ENCODE measurements at places on chromosomes 4 and X. TPM values are rescaled to one million over a fixed set of nuclear protein-coding genes. Genes with fewer than 3 reads are reported as not detected.

- no peak for DNase-seq
Measured at GRCh38 chrX:78754917-78755316, 7.4 kb downstream of the LPAR4 start.

GRCh38 chrX:30183554-30183953 lies 31.8 kb upstream of the MAGEB2 start:
- DNase-seq: no peak

- DNase-seq: no peak
Measured at GRCh38 chr4:4233610-4234009, 6.9 kb upstream of the OTOP1 start.

DNA sequence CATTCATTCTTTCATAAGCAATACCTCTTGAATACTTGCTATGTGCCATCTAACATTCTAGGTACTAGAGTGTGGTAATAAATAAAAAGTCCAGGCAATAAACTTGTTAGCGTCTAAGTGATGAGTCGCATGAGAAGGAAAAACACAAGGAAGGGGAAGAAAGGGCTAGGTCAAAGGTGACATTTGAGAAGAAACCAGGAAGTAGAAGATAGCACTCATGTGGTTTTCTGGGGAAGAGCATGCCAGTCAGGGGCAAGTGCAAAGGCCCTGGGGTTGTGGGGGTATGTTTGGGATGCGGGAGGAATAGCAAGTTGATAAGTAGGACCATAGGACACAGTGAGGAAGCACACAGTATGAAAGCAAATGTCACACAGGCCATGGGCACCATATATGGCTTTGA lies 157.0 kb downstream of the TSPAN5 start:
- DNase-seq: no peak

DNA sequence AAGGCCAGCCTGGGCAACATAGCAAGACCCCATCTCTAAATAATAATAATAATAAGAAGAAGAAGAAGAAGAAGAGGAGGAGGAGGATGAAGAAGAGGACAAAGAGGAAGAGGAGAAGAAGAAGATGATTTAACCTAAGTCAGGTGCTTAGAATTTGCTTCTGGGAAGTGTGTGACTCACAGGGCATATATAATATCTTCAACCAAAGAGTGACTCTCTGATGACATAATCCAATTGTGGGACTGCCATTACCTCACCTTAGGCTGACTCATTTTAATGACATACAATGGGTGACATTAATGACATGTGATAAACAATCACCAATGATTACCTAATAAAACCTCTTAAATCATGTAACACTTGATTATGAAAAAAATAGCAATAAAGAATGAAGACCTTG lies 32.7 kb upstream of the MBTPS2 start:
- DNase-seq: no peak

DNA sequence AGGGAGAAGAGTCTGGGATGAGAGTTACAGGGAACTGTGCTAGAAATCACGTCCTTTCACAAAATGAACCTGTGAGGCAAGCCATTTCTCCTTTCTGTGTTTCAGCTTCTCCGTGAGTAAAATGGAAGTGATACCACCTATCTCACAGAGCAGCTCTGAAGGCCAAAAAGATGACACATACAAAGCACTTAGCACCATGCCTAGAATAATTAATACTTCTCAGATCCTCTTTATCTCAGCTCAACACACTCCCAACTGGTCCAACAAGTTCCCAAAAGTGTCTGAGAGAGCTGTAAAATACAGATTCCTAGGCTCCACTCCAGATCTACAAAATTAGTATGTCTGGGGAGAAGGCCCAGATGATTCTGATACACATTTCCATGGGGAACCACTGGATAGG lies 38.3 kb downstream of the LHFPL1 start:
- DNase-seq: no peak

NDST3 gene
- not detected for total RNA-seq
